ENCODE measurements at places on chromosomes 5 and 9.

GRCh38 chr9:114372921-114373448 lies 14.8 kb downstream of the AKNA start:
- peak; percentile 63 for DNase-seq

DNA sequence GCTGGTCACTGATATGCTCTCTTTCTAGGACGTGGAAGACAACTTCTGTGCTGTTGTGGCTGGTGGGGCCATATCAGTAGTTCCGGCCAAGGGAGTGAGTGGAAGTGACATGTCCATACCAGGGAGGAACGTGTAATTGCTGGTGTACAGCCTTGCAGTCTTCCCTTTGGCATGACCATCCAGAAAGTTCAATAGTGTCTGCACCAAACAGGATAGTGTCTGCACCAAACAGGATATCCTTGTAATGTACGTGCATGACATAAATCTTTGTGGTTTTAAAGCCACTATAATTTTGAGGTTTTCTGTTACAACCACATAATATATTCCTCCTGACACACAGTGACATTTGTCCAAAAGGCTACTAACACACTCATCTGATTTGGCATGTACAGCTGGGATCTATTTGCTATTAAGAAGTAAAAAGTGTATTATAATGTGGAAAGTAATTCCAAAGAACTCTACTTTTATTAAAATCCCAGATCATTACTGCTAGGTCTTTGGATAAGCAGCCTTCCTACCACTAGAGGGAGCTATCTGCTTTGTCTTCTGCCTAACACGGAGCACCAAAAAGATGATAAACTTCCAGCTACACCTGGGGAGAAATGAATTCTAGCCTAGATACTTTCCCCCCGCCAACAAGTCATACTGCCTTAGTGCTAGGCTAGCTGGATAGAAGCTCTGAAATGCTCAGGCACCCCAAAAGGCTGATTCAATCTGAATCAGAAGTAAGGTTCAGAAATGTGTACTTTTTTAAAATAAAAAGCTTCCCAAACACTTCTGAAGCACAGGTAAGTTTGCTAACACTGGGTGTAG lies 52.7 kb downstream of the RNF145 start:
- no peak for DNase-seq

- DNase-seq, result no peak
These were observed 737.6 kb upstream of the NUDT12 start for GRCh38 chr5:104299998-104300706.

- no peak for DNase-seq
These were observed 60.5 kb downstream of the CDC42SE2 start for GRCh38 chr5:131324303-131324702.

- no peak for DNase-seq
These were observed 161.7 kb downstream of the OLFM1 start for GRCh38 chr9:135249191-135249590.

DNA sequence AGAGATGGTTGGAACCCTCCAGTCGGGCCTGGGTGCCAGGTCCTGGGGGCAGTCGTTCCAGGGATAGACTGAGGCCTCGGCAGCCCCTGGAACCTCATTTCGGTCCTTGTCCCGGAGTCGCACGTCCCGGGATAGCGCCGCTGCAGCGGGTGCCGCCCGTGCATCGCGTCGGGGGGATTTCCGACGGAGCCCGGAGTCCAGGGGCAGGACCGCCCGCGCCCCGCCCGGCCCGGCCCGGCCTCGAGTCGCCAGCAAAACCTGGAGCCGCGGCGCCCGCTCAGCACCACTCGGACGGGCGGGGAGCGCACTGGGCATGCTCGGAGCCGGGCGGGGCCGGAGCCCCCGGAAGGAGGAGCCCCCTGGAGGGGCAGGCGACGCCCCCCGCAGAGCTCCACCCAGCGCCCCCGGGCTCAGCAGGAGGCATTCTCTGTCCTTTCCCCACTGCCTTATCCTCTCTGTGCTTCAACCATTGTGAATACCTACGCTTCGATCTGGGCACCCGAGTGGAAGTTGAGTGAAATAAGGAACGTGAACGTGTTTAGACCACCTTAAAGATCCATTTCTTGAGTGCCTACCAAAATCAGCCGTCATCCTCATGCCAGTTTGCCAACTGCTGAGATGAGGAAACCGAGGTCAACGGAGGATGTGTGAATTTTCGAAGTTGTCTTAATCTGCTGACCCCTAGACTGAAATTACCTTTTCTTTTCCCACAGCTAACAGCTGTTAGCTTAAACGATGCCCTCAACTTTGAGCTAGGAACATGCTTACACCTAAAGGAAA lies 1.7 kb upstream of the PTPN3 start:
- DNase-seq, result no peak

All from esophagus squamous epithelium (tissue), 5 donors.